ENCODE measurements at places on chromosomes 3 and 15.
A peak's percentile ranks its signal among the peaks of the same experiment; 100 is the strongest.

GRCh38 chr15:90882781-90883525 lies 1.4 kb upstream of the FES start:
- DNase-seq, result no peak

- no peak for DNase-seq
Observed at GRCh38 chr3:43866529-43867353, 176.0 kb downstream of the ABHD5 start.

DNA sequence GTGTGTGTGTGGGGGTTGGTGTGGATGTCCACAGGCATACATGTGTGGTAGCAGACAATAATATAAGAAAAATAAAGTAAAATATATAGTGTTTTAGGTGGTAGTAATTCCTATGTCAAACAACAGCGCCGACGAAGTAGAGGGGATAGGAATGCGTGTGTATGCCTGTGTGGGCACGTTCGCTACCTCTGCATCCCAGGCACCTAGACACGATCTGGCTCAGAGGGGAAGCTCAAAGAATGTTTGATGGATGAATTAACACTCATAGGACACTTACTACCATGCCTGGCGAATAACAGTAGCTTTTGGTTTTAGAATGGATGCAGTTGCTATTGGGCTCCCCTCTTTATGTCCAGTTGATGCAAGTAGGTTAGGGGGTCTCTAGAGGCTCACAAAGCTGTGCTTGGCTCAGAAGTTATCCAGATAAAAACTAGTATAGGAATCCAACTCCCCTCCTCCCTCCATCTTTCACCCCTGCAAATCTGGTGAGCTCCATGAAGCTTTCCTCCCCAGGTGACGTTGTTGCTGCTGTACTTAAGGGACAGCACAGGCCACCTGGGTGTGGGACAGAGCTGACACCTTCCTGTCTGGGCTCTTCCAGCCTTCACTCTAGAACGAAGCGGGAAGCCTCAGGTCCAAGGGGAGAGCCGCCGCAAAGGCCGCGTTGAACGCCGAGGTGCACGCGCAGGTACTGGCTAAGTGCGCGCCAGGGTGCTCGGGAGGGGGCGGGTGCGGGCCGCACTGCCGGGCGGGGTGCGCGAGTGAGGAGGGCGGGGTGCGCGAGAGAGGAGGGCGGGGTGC lies 192.6 kb upstream of the LYSMD4 start:
- DNase-seq, result no peak

DNA sequence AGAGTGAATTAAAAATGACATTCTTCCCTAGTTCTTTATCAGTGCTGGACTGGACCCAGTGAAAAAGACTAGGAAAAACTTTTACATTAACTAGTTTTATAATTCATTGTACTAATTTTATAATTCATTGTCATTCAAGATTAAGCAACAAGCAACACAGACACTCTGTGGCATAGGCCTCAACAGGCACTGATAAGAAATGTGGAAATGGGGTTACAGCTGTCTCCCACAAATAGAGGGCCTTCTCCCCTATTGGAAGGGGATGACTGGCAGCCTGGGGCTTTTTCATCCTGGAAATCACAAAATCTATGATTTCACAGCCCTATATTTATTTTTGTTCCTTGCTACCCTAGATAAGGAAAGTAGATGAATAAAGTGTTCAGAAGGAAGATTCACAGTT lies 370.6 kb downstream of the GBE1 start:
- no peak for DNase-seq

DNA sequence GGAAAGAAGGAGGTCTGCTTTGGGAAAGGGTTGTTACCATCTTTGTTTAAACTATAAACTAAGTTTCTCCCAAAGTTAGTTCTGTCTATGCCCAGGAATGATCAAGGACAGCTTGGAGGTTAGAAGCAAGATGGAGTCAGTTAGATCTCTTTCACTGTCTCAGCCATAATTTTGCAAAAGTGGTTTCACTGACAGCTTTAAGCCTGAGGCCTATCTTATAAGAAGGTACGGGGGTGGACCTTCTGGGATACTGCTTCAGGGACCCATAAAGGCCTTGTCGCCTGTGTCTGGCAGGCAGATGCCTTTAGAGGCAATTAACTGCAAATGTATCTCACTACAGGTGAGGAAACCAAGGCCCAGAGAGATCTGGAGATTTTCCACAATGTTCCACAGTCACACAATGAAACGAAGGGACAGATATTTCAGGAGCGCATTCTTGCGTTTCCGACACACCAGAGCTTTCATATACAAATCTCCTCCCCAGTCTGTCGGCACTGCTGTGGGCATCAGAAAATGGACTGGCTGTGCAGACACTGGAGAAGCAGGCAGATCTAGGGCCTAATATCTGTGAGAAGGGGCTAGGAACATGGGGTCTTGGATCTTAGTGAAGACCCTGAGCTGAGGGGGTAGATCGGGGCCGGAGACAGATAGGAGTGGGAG lies 169.5 kb upstream of the SMAD3 start:
- no peak for DNase-seq

DNA sequence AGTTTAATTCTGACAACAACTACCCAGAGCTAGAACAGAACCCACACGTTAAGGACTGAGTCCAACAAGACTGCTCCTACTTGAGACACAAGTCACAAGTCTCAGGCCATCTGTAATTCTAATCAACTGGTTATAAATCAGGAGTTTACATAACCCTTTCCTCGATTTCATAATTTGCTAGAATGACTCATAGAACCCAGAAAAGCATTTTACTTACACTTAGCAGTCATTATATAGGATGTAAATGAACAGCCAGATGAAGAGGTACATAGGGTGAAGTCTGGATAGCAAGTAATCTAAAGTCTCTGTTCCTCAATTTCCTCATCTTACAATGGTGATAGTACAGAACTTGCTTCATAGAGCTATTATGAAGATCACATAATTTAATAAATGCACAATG lies 1018.2 kb downstream of the DIPK2A start:
- no peak for DNase-seq

GRCh38 chr3:72446218-72447058 lies 401.8 kb downstream of the SHQ1 start:
- no peak for DNase-seq

GRCh38 chr3:111901637-111902036 lies 42.6 kb downstream of the PHLDB2 start:
- no peak for DNase-seq

GRCh38 chr3:138845181-138845601 lies 10.5 kb upstream of the PIK3CB start:
- no peak for DNase-seq

GRCh38 chr3:191391861-191392808 lies 61.8 kb upstream of the UTS2B start:
- DNase-seq, result no peak

DNA sequence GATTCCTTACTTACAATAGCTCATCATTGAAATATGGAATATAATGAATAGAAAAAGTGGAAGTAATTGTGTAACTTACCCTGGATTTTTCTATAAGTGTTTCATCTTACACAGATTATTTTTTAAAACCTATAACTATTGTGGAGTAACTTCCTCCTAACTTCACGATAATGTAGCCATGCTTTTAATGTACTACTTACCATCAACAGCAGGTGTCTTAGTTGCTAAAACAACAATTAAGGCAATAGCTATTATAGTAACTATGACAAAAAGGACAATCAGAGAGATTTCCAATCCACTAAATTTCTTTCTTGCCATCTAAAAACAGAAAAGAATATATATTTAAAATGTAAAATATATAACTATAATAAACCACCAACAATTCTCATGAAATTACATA lies 2.6 kb downstream of the SI start:
- DNase-seq, result no peak

- no peak for DNase-seq
Observed at GRCh38 chr15:32889214-32889613, 171.4 kb downstream of the GREM1 start.

- no peak for DNase-seq
Observed at GRCh38 chr3:98525494-98525893, 2.8 kb upstream of the CLDND1 start.

GRCh38 chr3:194001-194400 lies 2.6 kb upstream of the CHL1 start:
- DNase-seq, result no peak

- no peak for DNase-seq
Observed at GRCh38 chr3:107969525-107969924, 121.3 kb downstream of the CD47 start.

DNA sequence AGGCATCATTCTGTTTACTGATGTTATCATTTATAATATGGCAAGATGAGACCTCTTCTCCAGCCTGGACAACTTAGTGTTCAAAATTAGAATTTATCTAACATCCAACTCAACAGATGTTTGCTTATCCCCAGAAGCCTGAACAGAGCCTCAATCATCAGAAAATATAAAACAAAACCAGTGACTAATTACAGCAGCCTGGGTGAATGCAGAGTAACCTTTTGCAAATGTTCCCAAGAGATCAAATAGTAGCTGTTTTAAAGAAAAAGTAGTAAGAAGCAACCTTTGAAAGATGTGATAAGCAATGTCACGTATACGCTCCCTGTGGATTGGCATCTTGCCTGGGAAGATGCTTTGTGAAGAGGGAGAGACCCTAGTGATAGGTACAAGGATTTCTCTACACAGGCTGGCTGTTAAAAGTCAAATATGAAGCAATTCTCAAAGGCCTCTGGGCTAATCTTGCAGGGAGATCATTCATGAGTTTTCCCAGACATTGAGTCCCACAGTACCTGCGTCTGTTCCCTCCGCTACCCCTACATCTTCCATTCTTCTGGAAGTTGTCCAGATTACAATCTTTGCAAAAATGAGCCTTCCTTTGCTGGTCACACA lies 39.3 kb upstream of the PRICKLE2 start:
- no peak for DNase-seq

- no peak for DNase-seq
Observed at GRCh38 chr3:24229468-24230221, 265.0 kb downstream of the THRB start.

DNA sequence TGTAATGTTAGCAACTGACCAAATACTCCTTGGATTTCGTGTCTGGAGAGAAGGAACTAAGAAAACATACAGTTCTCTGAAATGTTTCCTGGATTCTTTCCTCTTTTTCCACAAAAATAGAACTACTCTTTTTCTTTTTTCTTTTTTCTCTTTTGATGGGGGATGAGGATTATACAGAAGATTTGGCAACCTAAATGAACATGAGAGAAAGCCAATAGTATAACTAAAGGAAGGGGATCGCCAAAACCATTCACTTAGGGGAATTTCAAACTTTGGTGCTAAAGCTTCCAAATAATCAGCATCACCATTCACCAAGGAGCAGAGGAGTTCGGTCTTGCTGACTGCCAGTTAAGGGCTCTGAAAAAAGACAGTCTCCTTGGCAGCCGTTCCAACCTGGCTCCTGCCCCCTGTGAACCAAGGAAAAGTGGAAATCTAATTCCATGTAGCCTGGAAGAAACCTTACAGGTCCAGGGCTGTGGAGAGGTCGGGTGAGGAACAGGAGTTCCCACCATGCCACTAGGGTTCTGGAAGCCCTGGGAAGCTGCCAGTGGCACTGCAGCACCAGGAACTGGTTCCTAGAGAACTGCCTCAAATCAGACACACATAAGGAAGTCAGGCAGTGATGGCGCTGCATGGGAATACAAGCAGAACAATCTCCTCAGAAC lies 176.9 kb downstream of the TNIK start:
- peak; percentile 21 for DNase-seq

- no peak for DNase-seq
Observed at GRCh38 chr15:36843822-36844221, 256.5 kb downstream of the MEIS2 start.

Data from hippocampal formation (tissue), 2 donors.